Effector memory CD4-positive, alpha-beta T cell (primary cell): ENCODE measurements at places on chromosomes 7 and 10.

DNA sequence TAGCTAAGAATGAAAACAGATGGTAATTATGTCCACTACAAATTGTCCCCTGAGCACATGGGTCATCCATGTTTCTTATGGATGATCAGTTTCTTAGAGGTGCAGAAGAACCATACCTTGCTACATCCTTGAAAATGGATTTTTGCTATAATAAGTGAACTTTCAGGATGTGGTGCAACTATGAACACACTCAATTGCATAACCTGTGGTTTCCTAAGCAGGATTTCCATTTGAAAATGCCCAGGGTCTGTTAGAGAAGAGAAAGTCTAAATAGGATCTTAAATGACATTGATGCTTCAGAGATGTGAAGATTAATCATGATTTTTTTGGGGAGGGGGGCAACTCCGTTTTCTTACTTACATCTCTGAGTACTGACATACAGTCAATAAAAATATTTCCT lies 39.6 kb upstream of the CACNB2 start:
- no peak for DNase-seq

DNA sequence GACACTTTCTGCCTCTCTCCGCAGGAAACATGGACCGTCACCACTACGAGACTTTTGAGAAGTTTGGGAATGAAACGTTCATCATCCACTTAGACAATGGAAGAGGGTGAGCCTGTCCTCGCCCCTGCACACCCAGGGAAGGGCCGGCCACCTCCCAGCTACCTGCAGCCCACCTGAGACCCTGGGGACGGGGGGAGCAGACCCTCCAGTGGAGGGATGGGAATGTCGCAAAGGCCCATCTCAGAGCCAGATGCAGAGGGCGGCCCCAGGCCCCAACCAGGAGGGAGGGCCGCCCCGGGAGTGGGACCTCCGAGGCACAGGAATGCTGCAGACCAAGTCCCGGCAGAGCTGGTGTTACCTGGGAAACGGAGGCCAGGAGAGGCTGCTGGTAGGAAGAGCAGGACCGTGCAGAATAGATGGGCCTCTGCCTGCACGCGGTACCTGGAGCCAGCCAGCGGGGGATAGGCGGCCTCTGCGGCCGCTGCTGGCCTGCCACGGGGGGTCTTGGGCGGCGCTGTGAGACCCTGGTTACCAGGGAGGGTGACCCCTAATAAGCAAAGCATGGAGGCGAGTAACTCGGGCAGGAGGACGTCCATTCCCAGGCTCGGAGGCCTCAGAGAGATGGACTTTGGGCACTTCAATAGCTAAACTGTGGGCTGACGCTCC lies 32.9 kb upstream of the FOXL3 start:
- no peak for DNase-seq

DNA sequence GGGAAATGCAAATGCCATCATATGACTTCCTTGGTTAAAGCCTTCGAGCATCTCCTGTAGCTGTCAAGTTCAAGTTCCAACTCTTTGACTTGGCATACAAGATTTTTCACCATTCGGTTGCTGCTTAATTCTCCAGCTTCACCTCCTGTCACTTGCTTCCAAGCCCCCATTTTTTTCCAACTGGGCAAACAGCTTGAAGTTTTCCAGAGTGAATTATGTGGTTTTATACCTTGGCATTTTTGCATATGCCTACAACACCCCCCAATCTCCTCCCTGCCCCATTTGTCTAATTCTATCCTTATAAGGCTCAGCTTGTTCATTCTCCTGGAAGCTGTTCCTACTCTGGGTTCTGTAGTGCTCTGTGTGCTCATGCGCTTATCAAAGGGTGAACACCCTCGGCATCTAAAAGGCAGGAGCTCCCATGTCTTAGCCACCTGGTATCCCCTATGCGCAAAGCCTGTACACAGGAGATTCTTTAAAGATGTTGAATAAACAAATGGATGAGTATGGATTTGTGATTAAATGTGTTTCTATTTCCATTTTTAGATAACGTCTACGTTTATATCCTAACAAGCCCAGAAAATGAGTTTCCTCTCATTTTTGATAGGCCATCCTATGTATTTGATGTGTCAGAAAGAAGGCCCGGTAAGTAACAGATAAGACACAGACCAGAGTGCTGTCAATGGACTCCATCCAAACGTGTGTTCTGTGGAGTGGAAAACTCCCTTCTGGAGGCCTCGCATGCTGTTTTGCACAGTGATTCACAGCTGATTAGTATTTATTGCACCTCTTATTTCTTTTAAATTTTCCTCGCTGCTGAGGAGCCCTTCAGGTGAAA lies 52.5 kb downstream of the CDHR3 start:
- no peak for DNase-seq

GRCh38 chr7:53218730-53219504 lies 183.5 kb downstream of the POM121L12 start:
- no peak for DNase-seq

GRCh38 chr7:44976746-44977196 lies 2.0 kb downstream of the MYO1G start:
- DNase-seq, result no peak

- DNase-seq, result no peak
Observed at GRCh38 chr10:97321804-97322190, 2.7 kb downstream of the FRAT1 start.

DNA sequence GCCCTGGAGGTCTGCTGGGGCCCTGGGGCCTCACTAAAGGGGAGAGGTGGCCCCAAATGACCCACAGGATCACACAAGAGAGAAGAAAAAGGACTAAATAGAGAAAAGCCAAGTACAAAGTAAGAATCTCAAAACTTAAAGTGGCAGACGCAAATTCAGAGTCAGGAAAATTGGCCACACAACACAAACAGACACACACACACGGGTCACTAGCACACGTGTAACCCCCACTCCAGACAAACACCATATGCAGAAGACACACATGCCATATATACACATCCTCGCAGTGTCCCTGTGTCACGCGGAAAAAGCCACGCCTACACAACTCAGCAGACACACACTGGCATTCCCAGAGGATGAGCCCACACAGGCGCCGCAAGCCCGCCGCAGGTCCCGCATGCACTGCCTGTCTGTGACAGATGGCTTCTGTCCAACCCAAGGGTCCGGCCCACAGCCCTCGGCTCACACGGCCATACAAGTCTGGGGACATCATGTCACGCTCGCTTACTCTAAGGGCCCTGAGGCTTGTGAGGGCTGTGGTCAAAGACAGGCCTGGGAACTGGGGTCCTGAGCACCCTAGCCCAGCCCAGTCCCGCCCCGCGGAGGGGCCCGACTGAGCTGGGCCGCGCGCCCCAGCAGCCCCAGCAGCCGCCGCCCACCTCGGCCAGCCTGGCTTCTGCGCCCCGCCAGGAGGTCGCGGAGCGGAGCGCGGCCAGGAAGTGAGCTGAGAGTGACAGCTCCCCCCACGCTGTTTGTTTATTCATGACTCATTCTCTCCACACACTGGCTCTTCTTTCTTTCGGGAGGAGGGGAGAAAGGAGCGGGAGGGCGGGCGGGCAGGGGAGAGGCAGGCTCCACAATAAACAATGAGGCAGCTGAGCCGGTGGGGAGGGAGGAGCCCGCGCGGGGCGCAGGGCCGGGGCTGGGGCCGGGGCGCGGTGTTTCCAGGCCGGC lies 95.5 kb upstream of the ZMIZ1 start:
- peak; percentile 47 for DNase-seq

DNA sequence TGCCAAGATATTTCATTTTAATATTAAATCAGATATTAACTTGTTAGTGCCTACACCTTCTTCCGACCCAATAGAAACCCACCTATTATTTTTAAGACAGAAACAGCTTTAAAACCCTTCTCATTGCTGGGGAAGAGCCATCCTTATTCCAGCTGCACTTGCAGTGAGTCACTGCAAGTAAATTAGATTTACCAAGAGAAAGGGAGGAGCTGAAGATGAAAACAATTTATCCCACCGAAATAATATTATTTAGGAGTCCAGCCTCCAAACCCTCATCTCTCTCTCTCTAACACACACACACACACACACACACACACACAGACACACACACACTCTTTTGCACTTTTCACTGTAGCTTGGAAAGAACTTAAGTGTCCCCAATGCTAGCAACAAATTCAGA lies 26.9 kb downstream of the TWIST1 start:
- no peak for DNase-seq

GRCh38 chr10:18719811-18720210 lies 60.6 kb downstream of the ARL5B start:
- DNase-seq, result no peak

GRCh38 chr7:133575726-133576440 lies 323.0 kb downstream of the EXOC4 start:
- no peak for DNase-seq

- DNase-seq, result no peak
Observed at GRCh38 chr10:3057946-3058345, 9.4 kb upstream of the PFKP start.

GRCh38 chr7:132035517-132036362 lies 479.3 kb upstream of the PODXL start:
- DNase-seq, result no peak

DNA sequence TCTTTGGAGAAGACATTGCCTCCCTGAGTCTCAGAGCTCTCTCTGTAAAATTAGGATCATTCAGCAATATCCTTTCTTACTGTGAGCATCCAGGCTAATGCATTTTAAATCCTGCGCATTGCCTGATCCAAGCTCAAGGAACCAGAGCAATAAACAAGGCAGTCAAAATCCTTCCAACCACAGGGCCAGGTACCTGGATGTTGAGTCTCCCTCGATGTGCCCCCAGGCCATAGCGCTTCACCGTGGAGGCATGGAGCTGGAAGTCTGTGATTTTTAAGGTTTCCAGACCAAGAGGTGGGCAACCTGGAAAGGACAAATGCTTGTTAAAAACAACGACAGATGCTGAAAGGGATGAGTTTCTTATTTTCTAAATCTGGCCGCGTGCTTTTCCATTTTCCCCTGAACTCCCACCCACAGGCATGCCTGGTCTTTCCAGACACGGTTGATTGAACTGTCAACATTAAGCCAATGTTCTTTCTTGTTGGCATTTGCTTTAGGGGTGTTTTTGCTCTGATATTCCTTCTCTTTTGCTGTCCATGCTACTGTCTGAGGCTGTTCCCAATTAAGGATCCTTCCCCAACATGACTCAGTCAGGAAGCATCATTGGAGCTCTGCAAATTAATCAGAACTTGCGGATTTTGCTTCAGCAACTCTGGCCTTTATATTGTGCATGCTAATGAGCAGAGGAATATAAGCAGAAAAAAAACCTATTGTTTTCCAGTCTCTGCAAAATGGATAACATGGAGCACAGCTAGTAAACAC lies 29.0 kb downstream of the CPXM2 start:
- no peak for DNase-seq

DNA sequence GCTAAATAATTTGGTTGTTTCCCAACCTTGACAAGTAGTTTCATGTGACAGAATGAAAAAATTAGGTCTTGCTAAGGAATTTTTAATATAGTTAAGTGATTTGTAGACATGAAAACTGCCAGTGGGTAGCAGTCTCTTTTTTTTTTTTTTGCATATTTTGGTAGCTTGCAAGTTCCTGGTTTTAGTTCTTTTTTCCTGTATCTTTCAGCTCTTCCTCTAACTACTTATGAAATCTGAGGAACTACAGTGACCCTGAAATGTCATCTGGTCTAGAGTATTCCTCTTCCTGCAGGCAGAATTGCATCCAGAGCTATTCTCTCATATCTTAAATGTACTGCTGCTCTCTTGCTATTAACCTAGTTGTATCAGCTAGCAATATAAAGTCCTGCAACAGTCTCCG lies 160.4 kb downstream of the HDAC9 start:
- no peak for DNase-seq

- DNase-seq, result no peak
Observed at GRCh38 chr10:70265032-70265689, 18.6 kb downstream of the NPFFR1 start.

GRCh38 chr7:105689067-105689819 lies 108.0 kb upstream of the EFCAB10 start:
- DNase-seq, result no peak

DNA sequence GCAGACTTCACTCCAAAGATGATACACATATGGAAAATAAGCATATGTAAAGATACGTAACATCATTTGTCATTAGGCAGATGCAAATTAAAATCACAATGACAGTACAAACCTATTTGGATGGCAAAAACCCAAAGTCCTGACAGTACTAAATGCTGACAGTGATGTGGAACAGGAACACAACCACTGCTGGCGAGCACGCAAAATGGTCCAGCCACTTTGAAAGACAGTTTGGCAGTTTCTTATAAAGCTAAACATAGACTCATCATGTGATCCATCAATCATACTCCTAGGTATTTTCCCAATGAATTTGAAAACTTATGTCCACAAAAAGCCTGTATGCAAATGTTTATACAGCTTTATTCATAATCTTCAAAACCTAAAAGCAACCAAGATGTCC lies 200.7 kb downstream of the RAMP3 start:
- DNase-seq, result no peak

DNA sequence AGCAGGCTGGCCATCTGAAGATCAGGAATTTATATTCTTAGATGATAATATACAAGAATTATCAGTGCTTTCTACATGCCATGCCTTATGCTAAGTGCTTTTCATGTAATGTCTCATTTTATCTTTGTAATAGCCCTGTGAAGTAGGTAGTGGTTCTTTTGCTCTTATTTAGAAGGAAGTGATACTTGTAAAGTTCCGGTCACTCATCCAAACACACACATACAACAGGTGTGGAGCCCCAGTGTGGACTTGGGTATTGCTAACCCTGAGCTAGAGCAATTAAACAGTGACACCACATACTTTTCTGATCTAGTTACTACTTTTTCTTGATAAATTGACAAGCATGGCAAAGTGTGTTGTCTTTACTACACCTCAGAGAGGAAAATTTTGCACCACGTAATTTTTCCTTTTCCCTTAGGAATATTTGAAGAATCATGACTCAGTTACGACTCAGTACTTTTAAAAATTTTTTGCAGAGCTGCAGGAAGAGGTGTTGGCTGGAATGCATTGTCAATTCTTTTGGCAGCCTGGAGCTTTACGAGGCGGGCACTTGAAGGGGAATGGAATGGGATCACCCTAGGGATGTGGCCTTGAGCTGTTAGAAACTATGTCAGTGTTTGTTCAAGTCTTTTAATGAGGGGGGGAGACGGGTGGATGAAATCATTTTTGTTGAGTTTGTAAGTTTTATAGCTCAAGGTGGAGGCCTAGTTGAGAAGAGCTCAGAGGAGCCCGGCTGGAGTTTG lies 212.5 kb upstream of the CELF2 start:
- no peak for DNase-seq

DNA sequence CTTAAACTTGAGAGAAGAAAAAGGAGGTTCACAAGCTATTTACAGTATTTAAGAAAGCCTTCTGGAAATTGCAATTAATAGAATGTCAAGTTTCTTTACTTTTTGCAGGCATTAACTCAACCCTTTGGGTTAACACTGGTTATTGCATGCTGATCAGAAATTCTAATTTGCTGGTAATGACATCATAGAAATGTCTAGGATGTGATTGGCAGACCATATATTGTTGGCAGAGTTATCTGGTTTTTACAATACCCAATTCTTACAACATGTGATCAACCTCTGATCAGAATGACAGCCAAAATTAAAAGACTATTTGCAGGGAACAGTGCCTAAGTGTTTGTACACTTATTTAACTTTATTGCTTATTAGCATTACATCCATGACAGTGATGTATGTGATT lies 1.6 kb upstream of the CASD1 start:
- no peak for DNase-seq

GRCh38 chr10:48508791-48509772 lies 95.8 kb downstream of the ARHGAP22 start:
- no peak for DNase-seq
